ENCODE measurements at places on chromosomes 7 and 10.

GRCh38 chr10:77458986-77459590 is 178.5 kb downstream of the KCNMA1 start:
- no peak for DNase-seq

GRCh38 chr7:108014215-108014614 is 11.3 kb upstream of the LAMB1 start:
- no peak for DNase-seq

DNA sequence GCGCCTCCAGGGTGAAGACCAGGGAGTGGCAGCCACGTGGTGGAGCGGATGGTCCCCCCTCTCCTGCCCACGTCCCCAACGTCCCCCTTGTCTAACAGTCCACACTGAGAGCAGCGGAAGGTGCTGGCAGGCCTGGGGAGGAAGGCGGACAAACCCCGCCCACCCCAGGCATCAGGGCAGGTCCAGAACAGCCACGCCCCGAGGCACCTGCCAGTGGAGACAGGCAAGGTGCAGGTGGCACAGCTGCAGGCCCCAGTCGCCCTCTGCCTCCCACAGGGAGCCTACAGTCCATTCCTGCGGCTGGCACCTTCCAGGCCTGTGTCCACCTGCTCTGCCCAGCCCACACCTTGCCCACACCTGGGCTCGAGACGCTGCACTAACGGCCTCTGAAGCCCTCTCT is 24.9 kb downstream of the CYP2W1 start:
- DNase-seq: no peak

- DNase-seq: no peak
Measured at GRCh38 chr10:110101464-110102144, 93.8 kb downstream of the ADD3 start.

- DNase-seq: no peak
Measured at GRCh38 chr10:60340973-60341372, 48.7 kb downstream of the ANK3 start.

GRCh38 chr10:71864911-71865361 is 13.9 kb upstream of the PSAP start:
- DNase-seq: no peak

DNA sequence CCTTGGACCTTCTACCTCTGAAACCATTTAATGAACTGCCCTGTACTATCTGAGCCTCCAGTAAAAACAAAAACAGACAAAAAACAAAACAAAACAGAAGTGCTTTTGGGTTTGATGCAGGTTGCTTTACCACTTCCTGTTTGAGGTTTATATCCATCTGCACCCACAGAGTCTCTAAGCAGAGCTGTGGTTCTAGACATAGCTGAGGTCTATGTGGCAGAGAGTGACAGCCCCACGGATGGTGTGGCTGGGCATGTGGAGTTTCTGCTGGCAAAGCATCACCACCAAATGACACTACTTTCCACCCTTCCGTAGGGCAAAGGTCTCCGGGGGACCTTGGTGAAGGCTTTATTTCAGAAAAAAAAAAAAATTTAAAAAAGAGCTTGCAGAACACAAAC is 754.2 kb downstream of the GRID1 start:
- peak; percentile 38 for DNase-seq

DNA sequence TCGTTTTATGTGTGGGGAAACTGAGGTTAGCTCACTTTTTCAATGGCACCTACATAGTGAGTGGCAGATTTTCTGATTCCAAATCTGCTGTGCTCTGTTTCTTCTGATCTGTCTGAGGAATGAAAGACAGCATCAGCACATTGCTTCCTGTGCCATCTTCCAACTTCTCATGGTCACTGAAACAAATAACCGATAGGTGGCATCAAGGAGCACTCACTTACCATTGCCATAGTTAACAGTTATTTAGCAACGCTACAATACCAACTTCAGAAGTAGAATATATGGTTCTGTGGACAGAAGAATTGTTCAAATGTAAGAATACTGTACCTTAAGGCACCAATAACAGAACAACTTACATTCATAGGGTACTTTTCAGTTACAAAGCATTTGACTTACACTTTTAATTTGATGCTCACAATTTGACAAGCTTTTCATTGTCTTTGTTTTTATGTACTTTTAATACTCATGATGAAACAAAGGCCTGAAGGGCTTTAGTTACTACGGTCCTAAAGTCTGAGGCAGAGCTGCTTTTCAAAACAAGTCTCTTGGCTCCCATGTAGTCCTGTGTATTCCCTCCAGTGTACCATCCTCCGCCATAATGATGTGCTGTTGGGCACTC is 228.9 kb upstream of the TCF7L2 start:
- no peak for DNase-seq

DNA sequence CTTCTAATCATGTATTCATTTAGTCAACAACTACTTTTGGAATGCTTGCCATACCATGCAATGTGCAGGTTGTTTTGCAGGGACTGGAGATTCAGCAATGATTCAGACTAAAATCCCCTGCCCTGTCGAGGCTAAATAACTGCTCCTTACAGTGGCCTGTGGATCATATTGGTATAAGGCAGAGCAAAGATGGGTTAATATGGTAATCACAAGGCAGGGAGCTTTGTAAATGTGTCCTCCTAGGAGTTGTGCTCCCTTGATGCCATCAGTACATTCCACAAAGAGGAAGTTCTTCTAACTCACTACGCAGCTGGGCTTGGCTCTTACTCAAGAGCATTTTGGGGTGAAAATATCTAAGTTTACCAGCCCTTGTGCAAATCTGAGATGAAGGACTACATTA is 614 bp upstream of the IFIT2 start:
- DNase-seq: no peak

DNA sequence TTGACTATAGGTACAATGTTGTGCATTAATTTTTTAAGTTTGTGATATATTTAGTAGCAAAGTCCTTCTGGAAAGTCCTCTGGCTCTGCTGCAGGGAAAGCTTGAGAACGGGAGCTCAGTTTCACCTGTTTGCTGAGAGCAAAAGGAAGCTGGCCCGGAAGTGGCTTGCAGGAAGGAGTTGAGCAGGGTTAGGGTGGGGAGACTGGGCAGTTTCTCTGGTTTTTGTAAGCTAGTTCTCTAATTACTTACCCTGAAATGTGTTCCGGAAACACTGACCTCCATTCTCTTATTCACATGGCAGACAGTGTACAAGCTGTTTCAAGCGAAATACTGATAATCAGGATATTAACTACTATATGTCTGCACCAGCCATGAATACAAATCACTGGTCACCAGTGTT is 22.3 kb downstream of the MAP3K8 start:
- no peak for DNase-seq

GRCh38 chr7:3927446-3928110 is 626.5 kb downstream of the SDK1 start:
- no peak for DNase-seq

DNA sequence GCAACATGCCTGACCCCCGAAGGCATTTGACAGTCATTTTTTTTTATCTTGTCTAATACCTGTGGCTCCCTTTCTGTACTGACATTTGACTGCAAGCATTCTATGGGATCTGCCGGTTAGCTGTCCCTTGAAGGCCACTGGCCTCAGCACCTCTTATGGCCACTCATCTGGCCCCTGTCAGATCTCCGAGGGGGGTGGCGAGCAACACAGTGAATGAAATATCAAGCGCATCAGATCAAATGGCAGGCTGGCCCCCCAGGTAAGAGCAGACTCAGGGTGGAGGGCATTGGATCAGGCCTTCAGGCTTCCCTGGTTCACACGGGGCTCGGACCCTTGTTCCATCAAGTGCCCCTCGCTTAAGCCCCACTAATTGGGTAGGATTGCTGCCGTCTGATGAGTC is 199.6 kb upstream of the MKI67 start:
- DNase-seq: no peak

GRCh38 chr10:75043256-75044131 is 68.0 kb upstream of the SAMD8 start:
- no peak for DNase-seq

- no peak for DNase-seq
Measured at GRCh38 chr10:77247031-77247990, 390.3 kb downstream of the KCNMA1 start.

GRCh38 chr7:107469929-107470328 is at the start of gene GPR22:
GPR22 (plus strand) TSS chr7:107470057; CDS start chr7:107474061, 4,004 bp downstream.
- DNase-seq: no peak

DNA sequence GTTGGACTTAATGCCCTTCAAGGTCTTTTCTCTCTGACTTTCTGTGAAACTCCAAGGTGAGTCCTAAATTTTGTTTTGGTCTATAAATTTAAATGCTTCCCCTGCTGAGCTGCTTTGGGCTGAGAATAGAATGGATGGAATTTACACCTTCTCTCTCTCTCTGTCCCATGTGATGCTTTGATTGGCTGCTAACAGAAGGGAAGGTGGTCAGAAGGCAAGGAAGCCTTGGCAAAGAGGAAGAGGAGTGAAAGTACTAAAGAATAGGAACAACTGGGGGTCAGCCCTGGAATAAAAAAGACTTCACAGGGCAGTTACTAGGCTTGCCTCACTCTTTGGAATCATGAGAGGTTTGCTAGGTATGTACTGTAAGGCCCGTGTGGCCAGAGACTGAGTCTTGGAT is 260.2 kb downstream of the AUTS2 start:
- no peak for DNase-seq

DNA sequence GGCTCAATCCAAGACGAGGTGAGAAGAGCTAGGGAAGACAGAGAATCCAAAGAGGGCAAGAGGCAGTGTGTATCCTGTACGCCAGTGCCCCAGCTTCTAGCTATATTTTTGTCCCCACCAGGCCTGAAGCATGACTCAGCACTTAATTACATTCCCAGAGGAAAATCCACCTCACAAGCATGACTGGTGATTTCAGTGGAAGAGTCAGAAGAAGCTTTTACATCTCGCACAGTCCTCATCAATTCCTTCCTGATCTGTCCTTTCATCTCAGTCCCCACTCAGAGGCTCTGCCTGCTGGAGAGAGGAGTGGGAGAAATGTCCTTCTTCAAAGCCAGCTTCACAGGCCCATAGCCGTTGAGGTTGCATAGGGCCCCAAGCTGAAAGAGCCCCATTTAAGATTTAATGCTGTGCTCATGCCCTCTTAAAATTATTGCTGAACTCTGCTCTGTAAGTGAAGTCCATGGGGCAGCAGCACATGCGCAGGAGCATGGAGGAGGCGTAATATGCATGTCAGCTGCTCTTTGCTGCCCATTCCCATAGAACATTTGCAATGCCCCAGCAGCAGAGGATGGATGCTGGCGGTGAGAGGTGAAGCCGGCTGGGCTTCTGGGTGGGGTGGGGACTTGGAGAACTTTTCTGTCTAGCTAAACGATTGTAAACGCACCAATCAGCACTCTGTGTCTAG is 39.0 kb upstream of the AOAH start:
- no peak for DNase-seq

DNA sequence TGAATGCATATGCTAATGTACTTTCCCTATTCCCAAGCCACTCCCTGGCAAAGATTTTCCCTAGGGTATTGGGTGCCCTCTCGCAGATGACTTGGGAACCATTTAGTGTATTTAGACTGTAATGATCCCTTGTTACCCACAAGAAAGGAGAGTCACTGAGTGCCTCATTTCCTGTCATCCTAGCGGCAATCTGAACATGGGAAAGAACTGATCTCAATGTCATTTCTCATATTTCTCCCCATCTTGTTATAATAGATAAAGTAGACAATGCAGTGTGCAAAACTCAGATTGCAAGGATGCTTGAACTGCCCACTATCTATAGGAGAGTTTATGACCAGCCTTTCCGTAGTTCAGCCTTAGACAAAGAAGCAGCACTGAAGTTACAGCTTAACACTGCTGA is 123.3 kb downstream of the MICU1 start:
- no peak for DNase-seq

GRCh38 chr7:143519411-143520131 is 41.9 kb downstream of the TAS2R41 start:
- no peak for DNase-seq

DNA sequence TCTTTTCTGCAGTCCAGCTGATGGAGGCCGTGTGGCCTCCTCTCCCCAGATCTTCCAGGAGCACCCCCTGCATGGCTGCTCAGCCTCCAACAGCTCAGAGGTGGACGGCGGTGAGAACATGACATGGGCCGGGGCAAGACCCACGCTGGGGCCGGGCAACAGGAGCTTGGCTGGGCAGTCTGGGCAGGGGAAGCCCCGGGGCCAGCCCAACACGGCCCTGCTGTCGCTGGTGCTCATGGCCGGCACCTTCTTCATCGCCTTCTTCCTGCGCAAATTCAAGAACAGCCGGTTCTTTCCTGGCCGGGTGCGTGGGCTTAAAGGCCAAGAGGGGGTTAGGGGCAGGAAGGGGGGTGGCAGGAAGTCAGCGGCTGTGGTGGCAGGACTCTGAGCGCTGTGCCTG is 6.6 kb downstream of the FASTK start:
- DNase-seq: no peak

DNA sequence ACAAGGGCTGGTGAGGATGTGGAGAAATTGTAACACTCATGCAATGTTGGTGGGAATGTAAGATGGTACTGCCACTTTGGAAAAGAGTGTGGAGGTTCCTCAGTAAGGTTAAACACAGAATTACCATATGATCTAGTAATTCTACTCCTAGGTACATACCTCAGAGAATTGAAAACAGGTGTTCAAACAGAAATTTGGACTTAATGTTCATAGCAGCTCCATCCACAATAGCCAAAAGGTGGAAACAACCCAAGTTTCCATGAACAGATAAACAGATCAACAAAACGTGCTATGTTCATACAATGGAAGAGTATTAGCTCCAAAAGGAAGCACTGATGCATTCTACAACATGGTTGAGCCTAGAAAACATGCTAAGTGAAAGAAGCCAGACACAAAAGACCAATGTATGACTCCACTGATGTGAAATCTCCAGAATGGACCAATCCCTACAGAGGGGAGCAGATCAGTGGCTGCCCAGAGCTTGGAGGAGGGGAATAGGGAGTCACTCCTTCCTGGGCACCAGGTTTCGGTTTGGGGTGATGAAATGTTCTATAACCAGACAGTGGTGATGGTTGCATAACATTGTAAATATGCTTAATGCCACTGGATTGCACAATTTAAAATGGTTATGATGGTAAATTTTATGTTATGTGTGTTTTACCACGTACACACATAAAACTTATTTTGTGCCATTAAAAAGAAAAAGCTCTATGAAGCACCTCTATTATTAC is 5.7 kb upstream of the WDR86 start:
- no peak for DNase-seq

DNA sequence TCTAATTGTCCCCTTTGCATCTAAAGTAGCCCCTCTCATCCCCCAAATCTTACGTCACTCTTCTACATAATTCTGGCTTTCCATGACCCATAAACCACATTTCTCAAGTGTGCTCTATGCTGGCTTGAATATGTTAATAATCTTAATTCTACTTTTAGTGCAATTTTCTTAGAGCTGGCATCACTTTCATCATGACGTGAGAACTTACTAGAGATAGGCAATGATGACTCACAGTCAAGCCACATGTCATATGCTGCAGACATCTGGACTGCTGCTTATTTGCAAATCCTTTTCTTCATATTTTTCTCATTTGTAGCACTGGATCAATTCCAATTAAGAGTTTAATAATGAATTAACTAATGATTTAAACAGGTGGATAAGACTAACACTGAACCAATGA is 260.7 kb upstream of the PRKCQ start:
- no peak for DNase-seq

- DNase-seq: no peak
Measured at GRCh38 chr7:22872096-22872807, 49.6 kb upstream of the TOMM7 start.

DNA sequence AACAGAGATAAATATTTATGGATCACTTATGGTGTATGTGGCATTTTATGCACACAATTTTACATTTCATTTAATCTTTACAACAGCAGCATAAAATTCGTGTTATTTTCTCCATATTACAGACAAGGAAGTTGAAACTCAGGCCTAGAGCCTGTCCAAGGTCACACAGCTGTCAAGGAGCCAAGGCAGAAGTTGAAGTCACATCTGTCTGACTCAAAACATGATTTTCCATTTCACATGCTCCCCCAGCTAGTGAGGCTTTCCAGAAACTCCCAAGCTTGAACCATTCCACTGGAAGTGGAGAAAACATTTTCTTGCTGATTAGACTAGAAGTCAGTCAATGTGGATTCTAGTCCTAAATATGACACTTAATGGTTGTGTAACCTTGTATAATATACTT is 110.5 kb downstream of the HECTD2 start:
- no peak for DNase-seq

Data from activated effector memory CD4-positive, alpha-beta T cell treated with Interleukin-2 at 50 U/mL for 16 hours (primary cell).